CD4-positive, CD25-positive, alpha-beta regulatory T cell (primary cell): ENCODE measurements at places on chromosomes 13 and 19. TPM values are rescaled to one million over a fixed set of nuclear protein-coding genes. Genes with fewer than 3 reads are reported as not detected.

The KLK3 gene
- not detected for total RNA-seq

The C13orf42 gene
- not detected for total RNA-seq

The KLHL1 gene
- total RNA-seq: not detected

The PRODH2 gene
- total RNA-seq: not detected

The ZNF667 gene
- total RNA-seq: 0.91 TPM

The USHBP1 gene
- not detected for total RNA-seq

The GJA3 gene
- not detected for total RNA-seq

GRCh38 chr13:97308735-97309429 lies 86.7 kb downstream of the MBNL2 start:
- no peak for DNase-seq
- no peaks in the 10 kb centered on the region for H3K36me3 ChIP-seq
- H3K27ac ChIP-seq: no peak overlapping the region
- no peak overlapping the region for H3K4me3 ChIP-seq

DNA sequence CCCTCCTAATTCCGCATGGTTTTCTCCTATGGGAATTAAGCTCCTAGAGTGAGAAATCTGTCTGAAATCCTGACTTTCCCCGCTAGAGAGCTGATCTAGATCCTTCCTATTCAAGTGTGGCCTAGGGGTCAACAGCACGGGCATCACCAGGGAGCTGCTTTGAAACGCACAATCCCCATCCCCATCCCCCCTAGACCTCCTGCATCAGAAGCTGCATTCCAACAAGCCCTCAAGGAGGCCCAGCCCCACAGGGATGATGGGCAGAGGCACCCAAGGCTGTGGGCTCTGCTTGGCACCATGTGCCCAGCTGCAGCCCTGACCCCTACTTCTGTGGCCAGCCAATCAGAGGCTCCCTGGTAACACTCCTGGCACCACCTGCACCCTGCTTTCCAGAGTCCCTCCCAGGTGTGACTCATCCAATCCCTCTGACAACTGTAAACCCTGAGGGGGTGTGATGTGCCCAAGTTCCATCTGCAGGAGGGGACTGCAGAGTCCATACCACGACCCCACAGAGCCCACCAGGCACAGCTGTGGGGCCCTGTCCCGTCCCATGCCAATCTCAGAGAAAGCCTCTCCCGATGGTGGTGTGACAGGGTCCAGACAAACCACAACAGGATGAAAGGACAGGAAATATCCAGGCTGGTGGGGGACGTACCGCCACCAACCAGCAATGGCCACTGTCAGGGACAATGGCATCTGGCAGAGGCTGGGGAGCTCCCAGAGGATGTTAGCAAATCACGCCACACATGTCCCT lies 19.8 kb upstream of the SLC35E1 start:
- no peak for DNase-seq
- no peaks in the 10 kb centered on the region for H3K27me3 ChIP-seq
- no peak overlapping the region for H3K27ac ChIP-seq
- no peak overlapping the region for H3K4me3 ChIP-seq
- no peaks in the 10 kb centered on the region for H3K36me3 ChIP-seq
- peaks cover 71% of the 10 kb centered on the region for H3K4me1 ChIP-seq

GRCh38 chr19:33064458-33064791 lies 263 bp downstream of the RHPN2 start:
- no peak for DNase-seq
- H3K27ac ChIP-seq: no peak overlapping the region
- H3K27me3 ChIP-seq: no peaks in the 10 kb centered on the region

DNA sequence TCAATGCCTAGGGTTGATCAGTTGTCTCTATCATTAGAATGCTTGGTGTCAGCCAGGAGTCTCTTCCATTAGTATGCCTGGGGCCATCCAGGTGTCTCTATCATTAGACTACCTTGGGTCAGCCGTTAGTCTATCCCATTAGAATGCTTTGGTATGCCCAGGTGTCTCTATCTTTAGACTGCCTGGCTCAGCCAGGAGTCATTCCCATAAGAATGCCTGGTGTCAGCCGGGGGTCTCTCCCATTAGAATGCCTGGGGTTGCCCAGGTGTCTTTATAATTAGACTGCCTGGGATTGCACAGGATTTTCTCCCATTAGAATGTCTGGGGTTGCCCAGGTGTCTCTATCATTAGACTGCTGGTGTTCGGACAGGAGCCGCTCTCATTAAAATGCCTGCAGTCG lies 1442.9 kb downstream of the UQCRFS1 start:
- no peak overlapping the region for H3K4me3 ChIP-seq
- H3K27ac ChIP-seq: no peak overlapping the region
- H3K27me3 ChIP-seq: no peaks in the 10 kb centered on the region
- no peaks in the 10 kb centered on the region for H3K36me3 ChIP-seq

- no peak overlapping the region for H3K4me3 ChIP-seq
- H3K36me3 ChIP-seq: no peaks in the 10 kb centered on the region
- no peaks in the 10 kb centered on the region for H3K4me1 ChIP-seq
- peaks cover 3% of the 10 kb centered on the region for H3K27me3 ChIP-seq
- no peak for DNase-seq
These were observed 57.5 kb downstream of the ZAR1L start for GRCh38 chr13:32257649-32258048.

GRCh38 chr13:36530050-36530789 lies 97.9 kb downstream of the CCNA1 start:
- no peaks in the 10 kb centered on the region for H3K4me1 ChIP-seq
- H3K36me3 ChIP-seq: no peaks in the 10 kb centered on the region
- no peaks in the 10 kb centered on the region for H3K27me3 ChIP-seq
- DNase-seq: no peak
- H3K4me3 ChIP-seq: no peak overlapping the region
- H3K27ac ChIP-seq: no peak overlapping the region

GRCh38 chr13:44146138-44146537 lies 227.5 kb upstream of the SERP2 start:
- peaks cover 15% of the 10 kb centered on the region for H3K4me1 ChIP-seq
- no peak overlapping the region for H3K4me3 ChIP-seq
- DNase-seq: no peak
- no peak overlapping the region for H3K27ac ChIP-seq

DNA sequence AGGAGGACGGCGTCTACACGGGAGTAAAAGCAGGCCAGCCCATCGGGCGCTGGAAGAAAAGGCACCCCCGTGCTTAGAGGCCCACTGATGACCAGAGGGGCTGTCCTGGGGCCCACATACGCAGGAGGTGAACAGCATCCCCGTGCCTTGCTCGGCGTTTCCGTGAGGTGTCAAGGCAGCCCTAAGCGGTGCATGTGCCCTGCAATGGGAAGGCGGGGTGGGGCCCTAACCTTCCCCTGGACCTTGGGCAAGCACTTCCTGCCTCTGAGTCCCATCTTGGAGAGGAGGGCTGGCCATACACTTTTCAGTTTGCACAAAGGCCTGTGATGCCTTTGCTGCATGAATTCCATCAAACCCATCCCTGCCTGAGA lies 47.8 kb upstream of the ATP11A start:
- peaks cover 13% of the 10 kb centered on the region for H3K4me1 ChIP-seq
- H3K27me3 ChIP-seq: peaks cover 9% of the 10 kb centered on the region
- no peak overlapping the region for H3K27ac ChIP-seq
- H3K36me3 ChIP-seq: no peaks in the 10 kb centered on the region
- H3K4me3 ChIP-seq: no peak overlapping the region

DNA sequence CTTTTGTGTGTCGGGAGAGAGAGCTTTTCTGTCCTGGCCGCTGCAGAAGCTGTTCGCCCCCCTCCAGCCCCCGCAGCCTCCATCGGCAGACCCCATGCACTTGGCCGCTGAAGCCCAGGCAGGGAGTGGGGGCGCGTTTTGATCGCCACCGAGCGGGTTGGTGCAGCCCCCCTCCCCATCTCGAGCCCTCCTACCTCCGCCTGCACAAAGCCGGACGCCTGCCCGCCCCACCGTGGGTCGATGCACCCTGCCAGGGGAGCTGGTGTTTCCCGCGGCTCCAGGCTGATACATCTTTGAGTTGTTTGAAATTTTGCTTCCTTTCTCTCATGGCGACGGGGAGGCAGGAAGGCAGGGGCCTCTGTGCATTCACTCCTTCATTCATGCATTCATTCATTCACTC lies 16.4 kb upstream of the ONECUT3 start:
- no peak overlapping the region for H3K4me3 ChIP-seq
- no peaks in the 10 kb centered on the region for H3K36me3 ChIP-seq
- no peak overlapping the region for H3K27ac ChIP-seq
- H3K27me3 ChIP-seq: no peaks in the 10 kb centered on the region

DNA sequence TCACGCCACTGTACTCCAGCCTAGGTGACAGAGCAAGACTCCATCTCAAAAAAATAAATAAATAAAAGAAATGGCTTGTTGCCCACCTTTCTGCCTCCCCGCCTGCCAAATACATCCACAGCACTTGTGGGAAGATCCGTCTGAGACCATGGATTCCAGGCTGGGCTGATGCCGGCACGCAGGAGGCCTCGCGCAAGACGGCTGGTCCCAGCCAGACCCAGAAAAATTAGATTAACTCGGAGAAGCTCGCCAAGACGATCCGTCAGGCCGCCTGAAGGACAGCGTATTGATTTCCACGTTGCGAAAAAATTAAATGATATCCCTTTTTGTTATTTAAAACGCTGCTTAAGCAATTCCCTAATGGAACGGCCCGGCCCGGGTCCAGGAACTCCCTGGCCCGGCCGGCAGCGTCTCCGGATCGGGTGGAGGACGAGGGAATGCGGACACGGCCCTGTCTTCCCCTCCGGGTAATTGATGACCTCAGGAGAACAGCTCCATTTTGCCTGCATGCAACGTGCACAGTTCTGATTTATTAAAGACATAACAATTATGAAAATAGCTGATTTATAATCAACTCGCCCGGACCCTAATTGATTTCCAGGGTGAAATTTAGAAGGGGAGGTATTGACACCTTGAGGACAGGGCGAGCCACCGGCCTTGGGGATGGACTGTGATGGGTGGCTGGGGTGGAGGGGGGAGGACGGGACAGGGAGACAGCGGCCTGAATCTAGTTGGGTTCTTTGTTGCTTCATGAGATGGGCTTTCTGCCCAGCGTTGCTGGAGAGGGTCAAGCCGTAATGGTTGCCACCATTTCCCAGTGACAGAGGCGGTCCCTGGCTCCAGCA lies 52.1 kb downstream of the ZNRF4 start:
- H3K4me1 ChIP-seq: no peaks in the 10 kb centered on the region
- H3K27me3 ChIP-seq: no peaks in the 10 kb centered on the region
- no peak for DNase-seq
- H3K4me3 ChIP-seq: no peak overlapping the region

DNA sequence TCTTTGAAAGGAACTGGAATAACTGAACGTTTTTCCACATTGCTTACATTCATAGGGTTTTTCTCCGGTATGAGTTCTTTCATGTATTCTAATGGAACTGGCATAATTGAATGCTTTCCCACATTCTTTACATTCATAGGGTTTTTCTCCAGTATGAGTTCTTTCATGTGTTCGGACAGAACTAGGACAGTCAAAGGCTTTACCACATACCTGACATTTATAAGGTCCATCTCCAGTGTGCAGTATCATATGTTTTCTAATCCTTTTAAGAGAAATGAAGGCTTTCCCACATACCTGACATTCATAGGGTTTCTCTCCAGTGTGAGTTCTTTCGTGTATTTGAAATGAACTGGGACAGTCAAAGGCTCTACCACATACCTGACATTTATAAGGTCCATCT lies 24.7 kb downstream of the ZNF564 start:
- no peaks in the 10 kb centered on the region for H3K4me1 ChIP-seq
- H3K27me3 ChIP-seq: no peaks in the 10 kb centered on the region
- H3K4me3 ChIP-seq: peak overlapping the region; percentile 30

- H3K36me3 ChIP-seq: no peaks in the 10 kb centered on the region
- no peak overlapping the region for H3K4me3 ChIP-seq
These were observed 23.1 kb upstream of the KLF5 start for GRCh38 chr13:73035660-73036059.

GRCh38 chr13:42047561-42048341 lies 697 bp upstream of the DGKH start:
- peak overlapping the region; percentile 71 for H3K4me3 ChIP-seq
- H3K4me1 ChIP-seq: peaks cover 17% of the 10 kb centered on the region
- peak; percentile 82 for DNase-seq
- no peaks in the 10 kb centered on the region for H3K27me3 ChIP-seq
- H3K27ac ChIP-seq: peak overlapping the region; percentile 61
- H3K36me3 ChIP-seq: no peaks in the 10 kb centered on the region

- H3K36me3 ChIP-seq: peaks cover 7% of the 10 kb centered on the region
- DNase-seq: peak; percentile 68
- H3K27me3 ChIP-seq: no peaks in the 10 kb centered on the region
- H3K4me1 ChIP-seq: peaks cover 24% of the 10 kb centered on the region
These were observed 5.3 kb downstream of the ABCA7 start for GRCh38 chr19:1045247-1045603.

DNA sequence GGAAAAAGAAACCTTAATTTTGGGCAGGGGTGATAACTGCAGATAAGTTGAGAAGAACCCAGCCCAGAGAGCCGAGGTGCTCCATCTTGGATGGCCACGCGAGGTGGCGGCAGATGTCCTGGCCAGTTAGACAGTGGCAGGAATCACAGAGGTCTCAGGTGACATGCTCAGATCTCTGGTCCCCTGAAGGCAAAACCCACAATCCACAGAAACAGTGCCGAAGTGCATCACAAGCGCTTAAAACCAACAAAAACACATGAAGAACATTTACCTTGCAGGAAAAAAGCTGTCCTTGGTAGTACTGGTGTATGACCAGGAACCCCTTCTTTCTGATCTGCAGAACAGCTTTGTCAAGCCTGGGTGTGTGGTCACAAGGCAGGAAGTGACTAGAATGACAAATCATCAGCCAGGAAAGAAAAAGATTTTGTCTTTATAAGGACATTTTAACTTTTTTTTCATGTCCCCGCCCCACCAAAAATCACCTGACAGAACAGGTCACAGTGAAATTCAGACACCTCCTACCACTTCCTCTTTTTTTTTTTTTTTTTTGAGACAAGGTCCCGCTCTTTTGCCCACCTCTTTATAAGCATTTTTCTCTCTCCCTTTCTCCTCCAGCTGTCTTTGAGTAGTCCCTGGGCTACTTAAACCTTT lies at the start of gene LCP1:
TSS of gene LCP1 (minus strand) at position 338 of the 651 bp plus-strand sequence. CDS start 22,515 bp downstream, outside the sequence.
- peak within 1 kb of the TSS; percentile 94 for H3K27ac ChIP-seq
- H3K4me3 ChIP-seq: peak within 1 kb of the TSS; percentile 100
- H3K27me3 ChIP-seq: no peaks in the 10 kb centered on the region
- peaks cover 67% of the 10 kb centered on the region for H3K4me1 ChIP-seq
- peak; percentile 93 for DNase-seq
- no peaks in the 10 kb centered on the region for H3K36me3 ChIP-seq

- no peak for DNase-seq
- H3K4me3 ChIP-seq: no peak overlapping the region
- no peak overlapping the region for H3K27ac ChIP-seq
These were observed 291.6 kb downstream of the KLF12 start for GRCh38 chr13:73842626-73843025.

DNA sequence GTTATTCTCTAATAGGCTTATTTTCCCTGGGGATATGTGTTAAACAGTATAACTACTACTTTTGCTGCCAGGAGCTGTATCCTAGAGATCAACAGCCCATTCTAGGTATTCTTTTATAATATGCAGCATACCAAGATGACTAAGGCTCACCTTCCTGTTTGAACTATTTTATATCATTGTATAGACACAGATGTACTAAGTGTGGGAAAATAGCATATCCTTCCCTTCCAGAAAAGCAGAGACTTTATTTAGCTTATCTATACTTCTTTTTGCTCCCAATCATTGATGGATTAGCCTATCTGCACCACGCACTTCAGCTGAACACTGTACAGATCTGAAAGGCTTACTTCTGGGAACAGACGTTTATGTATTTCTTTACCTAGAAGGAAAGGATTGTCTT lies 82.6 kb downstream of the MAB21L1 start:
- DNase-seq: no peak
- H3K27me3 ChIP-seq: no peaks in the 10 kb centered on the region
- H3K36me3 ChIP-seq: no peaks in the 10 kb centered on the region
- H3K4me1 ChIP-seq: no peaks in the 10 kb centered on the region
- no peak overlapping the region for H3K27ac ChIP-seq
- H3K4me3 ChIP-seq: no peak overlapping the region
